Activated T-cell treated with anti-CD3 and anti-CD28 coated beads, Interleukin-2, amount 50 U/mL, for 72 hours (primary cell): ENCODE measurements at places on chromosomes 3 and 15. TPM values are rescaled to one million over a fixed set of nuclear protein-coding genes. Genes with fewer than 3 reads are reported as not detected.

GRCh38 chr15:35005933-35006332 lies 17.8 kb upstream of the ZNF770 start:
- DNase-seq, result no peak

DNA sequence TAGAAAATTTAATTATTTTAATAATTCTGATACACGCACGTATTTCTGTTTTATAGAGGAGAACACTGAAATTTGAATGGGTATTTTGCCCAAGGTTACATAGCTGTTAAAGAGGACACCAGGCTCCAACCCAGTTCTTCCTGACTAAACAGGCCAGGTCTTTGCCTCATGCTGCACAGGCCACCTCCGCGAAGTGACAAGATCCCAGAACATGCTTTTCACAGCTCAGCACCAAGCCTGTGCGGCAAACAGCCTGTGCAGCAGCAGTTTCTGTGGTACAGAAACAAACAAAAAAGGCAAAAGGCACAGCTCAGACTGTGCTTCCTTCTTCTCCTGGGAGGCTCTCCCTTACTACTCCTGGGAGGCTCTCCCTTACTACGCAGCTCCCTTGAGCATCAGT lies 6.5 kb downstream of the FOXL2 start:
- DNase-seq, result no peak

- DNase-seq, result no peak
Measured at GRCh38 chr3:188106454-188106853, 47.5 kb upstream of the LPP start.

DNA sequence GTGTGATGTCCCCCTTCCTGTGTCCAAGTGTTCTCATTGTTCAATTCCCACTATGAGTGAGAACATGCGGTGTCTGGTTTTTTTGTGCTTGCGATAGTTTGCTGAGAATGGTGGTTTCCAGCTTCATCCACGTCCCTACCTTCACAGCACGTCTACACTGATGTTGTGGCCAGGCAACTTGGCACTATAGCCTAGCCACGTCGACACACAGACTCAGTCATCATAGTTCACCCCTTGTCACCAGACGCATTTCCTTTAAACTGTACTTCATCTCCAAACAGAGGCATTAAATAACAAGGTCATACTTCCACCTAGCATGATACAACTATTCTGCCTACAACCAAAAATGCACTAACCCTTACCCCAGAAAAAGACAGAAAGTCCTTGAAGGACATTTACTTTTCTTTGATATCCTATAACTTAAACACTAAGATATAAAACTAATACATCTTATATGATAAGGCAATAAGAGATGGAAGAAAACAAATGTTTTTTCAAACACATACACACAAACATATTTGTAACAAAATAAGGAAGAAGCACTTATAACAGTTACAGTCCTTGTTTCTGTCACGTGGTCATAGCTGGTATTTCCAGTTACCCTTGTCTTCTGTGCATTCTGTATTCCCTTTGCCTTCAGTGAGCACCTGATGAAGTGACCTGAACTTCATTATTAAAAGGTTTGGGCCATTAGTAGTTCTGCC lies 121.4 kb downstream of the KLF13 start:
- no peak for DNase-seq

The CLDN1 gene
- total RNA-seq, result 12.3 TPM

The NRG4 gene
- not detected for total RNA-seq

The SOX14 gene
- not detected for total RNA-seq
